ENCODE measurements at places on chromosomes 6 and 20.

DNA sequence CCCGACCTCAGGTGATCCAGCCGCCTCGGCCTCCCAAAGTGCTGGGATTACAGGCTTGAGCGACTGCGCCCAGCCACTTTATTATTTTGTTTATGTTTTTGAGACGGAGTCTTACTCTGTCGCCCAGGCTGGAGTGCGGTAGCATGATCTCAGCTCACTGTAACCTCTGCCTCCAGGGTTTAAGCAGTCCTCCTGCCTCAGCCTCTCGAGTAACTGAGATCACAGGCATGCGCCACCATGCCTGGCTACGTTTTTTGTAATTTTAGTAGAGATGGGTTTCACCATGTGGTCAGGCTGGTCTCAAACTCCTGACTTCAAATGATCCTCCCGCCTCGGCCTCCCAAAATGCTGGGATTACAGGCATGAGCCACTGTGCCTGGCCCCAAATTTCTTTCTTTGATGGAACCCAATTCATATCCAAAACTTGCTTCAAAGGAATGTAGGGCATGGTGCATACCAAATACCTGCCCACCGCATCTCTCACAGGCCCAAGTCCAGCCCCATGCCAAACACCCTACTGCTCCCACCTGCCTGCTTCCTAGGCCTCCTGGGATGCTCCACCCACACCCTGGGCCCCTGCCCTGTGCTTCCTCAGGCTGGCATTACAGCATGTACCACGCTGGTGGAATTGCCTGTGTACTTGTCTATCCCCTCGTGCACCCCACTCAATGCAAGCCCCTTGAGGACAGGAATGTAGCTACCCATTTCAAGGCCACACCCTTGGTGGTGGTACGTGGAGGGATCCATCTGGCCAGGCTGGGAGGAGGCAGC lies 4.9 kb upstream of the HMGA1 start:
- DNase-seq: no peak

DNA sequence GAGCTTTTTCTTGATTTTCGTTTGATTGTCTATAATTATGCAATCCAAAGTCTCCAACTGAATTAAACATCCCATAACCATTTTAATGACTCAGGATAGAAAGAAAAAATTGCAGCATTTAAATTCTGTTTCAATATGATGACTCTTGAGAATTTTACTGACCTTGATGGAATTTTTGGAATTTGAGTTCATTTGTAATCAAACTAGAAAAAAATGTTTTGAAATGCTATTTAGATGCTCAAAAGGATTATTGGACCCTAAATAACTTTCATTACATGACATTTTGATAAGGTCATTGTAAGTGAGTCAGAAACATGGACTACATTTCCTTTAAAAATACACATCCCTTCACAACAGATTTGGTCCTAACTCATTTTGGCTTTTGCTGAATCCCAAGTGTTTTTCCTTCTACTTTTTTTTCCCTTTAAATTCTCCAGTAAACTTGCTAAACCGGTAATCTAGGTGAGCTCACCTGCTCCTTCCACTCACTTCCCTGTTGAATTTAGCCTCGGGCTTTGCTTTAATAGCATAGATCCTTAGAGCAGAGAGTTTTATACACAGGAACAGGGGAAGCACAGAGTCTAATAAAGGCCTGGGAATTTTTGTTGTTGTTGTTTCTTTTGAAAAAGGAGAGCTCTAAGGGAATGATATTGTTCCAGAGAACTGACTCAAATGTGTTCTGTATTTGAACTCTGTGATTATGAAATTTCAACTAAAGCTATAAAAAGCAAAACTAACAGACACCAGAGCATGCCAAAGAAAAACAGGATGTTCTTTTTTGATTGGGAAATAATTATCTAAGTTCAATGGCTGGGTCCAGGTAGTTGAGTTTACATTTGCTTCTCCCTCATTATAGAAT lies 1088.2 kb upstream of the CITED2 start:
- DNase-seq: peak; percentile 65

DNA sequence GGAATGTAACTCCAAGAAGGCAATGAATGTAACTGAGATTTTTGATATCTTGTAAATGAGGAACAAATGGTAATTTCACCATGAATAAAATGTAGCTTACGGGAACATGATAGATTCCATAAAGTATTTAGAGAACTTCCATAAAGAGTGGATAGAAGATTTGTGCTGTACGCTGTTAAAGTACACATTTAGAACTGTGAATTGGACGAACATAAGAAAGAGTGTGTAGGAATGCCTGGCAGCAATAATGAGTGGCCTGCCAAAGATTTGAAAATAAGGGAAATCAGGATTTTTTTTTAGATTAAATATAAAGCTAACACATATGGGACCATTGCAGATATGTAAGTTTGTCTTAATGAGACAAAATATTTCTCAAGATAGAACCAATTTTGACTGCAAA lies 1153.3 kb upstream of the EYS start:
- DNase-seq: no peak

DNA sequence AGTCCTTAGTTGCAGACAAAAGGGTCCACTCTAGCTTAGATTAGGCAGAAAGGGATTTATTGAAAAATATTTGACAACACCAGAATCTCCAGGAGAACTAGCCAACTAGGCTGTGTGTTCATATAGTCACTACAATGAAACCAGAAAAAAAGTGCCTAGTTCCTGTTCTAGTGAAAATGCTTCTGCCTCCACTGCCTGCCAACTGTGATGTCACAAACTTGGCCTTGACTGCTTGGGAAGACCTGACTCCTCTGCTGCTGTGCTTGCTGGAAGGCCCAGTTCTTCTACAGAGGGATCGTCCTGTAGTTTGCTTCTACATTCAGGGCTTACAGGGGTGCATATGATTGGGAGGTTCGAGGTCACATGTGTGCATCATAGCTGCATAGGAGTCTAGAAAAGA lies 40.3 kb upstream of the XRN2 start:
- DNase-seq: no peak

DNA sequence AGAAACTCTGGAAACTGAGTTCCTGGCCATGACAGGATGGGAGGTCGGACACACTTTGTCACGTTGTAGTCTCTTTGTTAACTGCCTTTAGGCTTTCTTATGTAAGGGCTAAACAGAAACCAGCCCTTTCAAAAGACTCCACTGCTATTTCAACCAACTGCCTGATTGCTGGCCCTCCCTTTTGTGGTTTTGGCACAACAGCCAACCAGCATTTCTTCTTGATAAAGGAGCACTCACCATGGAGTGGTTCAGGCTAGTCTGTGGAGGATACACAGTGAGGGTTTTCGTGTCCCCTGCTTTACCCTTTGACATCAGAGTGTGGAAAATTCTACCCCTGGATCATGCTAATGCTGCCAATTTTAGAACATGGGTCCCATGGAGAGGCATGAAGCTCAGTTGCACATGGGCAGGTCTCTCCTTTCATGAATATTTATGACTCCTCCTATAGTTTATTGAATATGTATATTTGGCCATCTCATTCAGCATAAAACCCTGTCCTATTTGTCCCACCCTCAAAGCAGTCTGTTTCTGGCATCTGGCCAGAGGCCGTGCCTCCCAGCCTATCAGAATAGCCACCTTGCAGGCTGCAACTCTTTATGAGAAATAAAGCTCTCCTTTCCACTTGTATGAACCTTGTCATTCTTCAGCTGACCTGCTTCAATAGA lies 148.3 kb downstream of the HS3ST5 start:
- DNase-seq: no peak

DNA sequence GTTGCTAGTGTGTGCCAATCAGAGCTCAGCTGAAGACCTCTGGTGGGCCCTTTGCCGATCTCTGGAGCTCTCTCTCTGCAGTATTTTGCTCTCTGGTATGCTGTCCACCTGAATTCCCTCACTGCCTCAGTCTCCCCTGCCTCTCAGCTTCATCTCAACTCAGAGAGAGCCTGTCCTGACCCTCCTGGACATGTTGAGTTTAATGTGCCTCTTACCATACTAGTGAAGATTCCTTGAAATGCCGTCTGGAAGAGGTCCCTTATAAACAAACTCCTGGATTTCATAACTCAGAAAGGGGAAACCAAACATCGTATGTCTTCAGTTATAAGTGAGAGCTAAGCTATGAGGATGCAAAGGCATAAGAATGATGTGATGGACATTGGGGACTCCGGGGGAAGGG lies 231.1 kb upstream of the ZNF217 start:
- DNase-seq: no peak

DNA sequence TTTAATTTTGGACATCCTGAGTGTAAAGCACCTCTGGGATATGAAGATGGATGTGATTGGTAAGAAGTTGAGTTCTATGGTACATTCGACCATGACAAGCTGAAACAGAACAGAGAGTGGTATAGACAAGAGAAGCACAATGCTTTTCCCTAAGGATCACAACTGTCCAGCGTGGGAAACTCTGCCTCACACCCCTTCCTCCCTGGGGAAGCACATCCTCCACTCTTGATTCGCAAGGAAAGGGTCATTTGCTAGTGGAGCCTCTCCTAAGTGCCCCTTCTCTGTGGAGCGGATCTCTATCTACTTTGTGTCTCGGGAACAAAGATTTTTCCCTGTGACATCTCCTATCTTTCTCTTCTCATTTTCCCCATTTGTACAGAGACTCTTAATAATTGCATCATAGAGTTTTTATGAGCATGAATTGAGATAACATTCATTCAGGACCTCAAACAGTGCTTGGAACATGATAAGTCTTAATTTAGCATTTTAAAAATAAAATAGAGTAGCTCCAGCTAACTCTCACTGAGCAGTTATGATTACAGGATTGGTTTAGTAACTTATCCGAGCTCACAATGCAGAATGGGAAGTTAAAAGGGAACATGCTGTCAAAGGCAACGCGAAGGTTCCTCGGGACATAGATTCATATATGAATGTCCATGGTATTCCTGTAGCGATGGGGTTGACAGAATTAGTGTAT lies 775.2 kb downstream of the C6orf118 start:
- DNase-seq: no peak
